ENCODE measurements at places on chromosomes 11 and 22.
A peak's percentile ranks its signal among the peaks of the same experiment; 100 is the strongest.

GRCh38 chr11:15905366-15906104 is 450.8 kb downstream of the SOX6 start:
- DNase-seq = no peak

DNA sequence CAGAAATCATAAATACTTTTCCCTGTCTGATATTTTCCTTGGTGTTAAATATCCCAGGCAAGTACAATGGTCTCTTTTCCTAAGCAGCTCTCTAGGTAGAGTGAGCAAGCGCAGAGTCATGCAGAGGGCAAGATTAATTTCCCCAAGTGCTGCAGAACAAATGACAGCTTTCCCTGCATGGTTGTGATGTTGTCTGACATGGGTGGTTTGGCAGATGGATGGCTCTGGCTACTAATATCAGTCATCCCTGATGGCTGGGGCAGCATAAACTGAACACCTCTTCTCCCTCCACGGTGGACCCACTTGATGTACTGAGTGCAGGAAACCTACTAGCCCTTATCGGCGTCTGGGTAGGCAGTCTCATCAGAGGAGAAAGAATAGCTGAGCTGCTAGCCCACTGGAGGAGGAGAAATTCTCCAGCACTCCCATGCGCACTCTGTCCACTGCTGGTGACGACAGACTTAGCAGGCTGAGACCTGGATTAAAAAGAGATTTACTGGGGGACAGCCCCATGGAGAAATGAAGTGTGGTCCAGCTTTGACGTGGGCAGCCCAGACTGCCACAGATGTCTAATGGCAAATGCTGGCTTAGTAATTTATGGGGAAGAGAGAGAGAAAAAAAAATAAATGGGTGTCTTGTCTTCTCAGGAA is 202.9 kb downstream of the DBX1 start:
- DNase-seq = no peak

DNA sequence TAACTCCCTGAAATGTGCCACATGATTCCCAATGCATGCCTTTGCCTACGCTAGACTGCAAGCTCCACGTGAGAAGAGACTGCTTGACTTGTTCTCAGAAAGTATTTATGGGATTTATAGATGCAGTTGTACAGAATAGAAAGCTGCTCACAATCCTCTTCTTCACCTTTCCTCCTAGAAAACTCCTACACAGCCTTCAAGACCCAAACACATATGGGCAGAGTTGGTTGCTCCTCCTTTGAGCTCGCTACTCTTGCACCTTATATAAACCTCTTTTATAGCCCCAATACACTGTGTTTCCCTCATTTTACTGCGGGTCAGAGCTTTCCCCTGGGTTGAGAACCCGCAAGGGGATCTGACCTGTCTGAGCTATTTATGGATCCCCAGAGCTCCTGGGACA is 16.4 kb downstream of the C1QTNF6 start:
- DNase-seq = no peak

DNA sequence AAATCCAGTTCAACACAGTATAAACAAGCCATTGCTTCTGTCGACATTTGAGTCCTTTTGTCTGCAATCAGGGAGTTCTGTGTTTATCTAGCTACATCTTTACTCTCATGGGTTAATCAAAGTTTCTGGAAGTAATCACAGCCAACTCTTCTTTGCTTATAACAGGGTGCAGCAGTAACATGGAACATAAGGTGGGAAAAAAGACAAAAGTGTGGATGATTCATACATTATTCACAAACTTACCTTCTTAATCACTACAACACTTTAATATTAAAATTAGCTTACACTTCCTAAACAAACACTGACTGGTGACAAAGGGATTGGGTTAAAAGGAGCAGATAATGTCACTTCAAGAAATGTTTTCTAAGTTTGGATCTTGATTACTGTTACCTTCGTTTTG is 44.7 kb downstream of the SNX19 start:
- DNase-seq = no peak

DNA sequence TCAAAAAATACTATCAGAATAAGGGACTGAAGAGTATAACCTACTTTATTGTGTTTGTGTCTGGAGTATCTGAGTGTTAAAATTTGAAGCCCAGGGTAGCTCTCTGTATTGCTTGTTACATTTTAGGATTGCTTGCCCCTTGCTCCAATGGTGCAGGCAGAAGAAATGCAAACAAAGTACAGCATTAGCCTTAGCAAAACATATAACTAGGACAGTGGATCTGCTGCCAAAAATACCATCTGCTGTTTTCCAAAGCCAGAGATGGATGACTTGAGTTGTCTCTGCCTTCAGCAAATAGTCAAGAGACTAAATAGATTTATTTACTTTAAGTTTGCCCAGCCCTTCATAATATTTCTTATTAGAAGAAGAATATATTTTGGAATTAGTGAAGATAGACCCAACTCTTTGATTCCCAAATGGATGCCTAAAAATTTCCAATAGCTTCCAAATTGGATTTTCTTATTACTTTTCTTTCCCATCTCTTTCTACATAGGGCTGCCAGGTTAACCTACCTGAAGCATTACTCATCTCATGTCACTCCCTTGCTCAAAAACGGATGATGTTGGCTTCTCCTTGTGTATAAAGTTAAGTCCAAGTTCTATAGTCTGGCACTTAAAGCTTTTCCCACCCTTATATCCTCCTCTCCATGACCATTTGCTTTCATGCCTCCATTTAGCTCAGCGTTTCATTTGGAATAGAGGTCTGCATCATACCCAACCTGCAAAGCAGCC is 66.3 kb downstream of the LDLRAD3 start:
- DNase-seq = no peak

GRCh38 chr22:30344447-30345200 is 12.1 kb downstream of the SF3A1 start:
- no peak for DNase-seq

DNA sequence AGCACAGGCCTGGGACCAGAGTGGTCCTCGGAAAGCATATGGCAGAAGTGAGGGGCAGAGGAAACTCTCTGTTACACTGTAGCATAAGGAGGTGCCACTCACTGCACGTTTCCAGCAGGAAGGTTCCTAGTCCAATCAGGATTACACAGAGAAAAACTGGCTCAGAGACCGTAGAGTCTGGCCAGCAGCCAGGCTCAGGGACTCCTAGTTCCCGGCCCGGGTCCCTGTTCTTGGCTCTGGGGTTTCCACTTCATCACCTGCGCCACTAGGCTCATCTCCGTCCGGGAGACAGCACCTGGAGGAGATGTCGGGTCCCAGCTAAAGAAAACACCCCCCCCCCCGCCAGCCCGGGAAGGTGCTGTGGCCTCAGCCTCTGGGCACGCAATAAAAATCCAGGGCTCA is 1.1 kb downstream of the TTLL12 start:
- DNase-seq = peak; percentile 71

DNA sequence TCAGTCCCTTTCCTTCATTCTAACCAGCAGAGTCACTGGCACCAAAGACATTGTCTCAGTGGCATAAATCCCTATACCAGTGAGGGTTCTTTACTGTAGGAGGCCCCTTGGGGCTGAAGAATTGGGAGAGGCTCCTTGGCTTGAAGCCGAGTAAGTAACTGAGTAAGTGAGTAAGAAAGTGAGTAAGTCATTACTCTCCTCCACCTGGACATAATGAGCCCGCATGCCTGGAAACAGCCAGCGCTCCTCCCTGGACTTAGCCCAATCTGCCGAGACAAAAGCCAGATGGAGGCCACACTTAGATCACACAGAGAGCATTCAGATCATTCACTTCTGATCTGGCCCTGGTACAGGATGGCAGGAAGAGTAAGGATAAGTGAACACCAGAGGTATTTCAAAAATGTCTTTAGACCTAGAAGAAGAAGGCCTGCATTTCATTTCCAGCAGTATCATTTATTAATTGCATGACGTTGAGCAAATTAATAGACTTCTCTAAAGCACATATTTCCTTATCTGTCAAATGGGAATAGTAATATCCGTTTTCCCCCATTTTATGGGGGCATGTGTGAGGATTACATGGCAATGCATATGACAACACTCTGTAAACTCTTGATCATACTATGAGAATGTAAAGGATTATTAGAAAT is 8.2 kb upstream of the MICAL3 start:
- DNase-seq = peak; percentile 90

DNA sequence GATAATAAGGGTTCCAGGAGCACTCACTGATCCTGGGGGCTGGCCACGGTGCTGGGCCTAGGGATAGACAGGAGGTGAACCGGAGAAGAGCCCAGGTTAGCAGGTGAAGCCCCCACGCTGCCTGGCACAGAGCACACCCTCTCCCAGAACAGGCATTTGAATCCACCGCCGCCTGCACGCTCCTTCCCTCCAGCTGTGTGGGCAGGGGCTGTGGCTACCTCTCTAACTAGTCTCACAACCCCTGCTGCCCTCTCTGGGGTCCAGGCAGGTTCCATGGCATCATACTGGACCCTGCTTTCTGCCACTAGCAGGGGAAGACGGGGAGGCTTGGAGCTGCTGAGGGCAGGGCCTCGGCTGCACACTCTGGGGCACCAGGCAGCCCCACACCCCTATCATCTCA is 358.0 kb downstream of the CTTN start:
- DNase-seq = no peak

GRCh38 chr11:120882175-120882574 is 141.7 kb upstream of the TBCEL start:
- no peak for DNase-seq

- DNase-seq = peak; percentile 52
These were observed 92.8 kb downstream of the ARFGAP2 start for GRCh38 chr11:47083913-47084312.

- DNase-seq = no peak
These were observed 546.8 kb downstream of the ETS1 start for GRCh38 chr11:128040603-128041002.

DNA sequence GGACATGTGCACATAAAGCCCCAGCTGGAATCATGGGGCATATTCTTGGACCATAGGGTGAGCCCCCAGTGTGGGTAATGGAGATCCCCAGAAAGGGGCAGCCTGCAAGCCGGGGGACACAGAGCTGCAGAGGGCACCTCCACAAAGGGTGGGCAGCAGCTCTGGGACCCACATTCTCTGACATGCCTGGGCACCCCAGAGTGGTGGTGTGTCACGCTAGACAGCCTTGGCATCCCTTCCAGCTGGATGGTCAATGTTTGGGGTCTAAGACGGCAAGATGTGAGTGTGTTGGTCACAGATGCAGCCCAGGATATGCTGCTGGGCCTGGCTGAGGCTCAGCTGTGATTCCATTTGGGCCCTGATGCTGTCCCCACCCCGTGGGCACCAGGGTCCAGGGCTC is 9.7 kb downstream of the ADORA2A start:
- no peak for DNase-seq

- DNase-seq = no peak
These were observed 25.1 kb downstream of the TOM1 start for GRCh38 chr22:35324762-35325161.

GRCh38 chr11:26909515-26909914 is 84.4 kb upstream of the FIBIN start:
- no peak for DNase-seq

GRCh38 chr11:74311352-74311926 is at the start of gene P4HA3:
P4HA3 (minus strand) TSS chr11:74311640; CDS start chr11:74311611, 29 bp downstream.
- no peak for DNase-seq

DNA sequence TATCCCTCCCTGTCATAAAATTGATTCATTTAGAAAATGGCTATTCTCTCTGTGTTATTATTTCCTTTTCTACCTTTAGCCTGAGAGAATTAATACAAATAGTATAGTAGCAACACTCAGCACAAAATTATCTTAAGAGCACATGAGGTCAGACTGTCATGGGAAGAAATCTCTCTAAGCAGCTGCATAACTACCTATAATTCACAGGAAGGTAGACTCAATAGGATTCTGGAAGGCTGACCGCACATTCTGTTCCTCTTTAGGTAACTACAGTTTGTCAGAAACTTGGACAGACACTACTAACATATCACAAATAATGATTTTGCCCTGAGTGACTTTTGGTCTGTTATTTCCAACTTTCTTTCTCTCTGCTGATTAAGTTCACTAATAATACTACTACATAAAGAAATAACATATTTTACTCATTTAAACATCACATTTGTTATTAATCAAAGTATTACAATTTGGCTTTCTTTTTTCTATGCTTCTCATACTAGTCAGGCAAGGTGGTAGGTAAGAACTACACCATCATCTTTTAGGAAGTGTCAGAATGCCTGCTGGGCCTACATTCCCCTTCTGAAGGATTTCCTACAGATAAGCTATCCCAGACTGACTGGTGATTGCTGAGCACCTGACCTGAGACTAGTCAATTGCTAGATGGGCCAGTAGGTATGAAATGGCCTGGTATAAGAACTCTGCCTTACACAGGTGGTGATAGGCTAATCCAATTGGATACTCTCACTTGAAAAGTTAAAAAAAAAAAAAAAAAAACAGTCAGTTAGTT is 325.1 kb downstream of the DLG2 start:
- no peak for DNase-seq

GRCh38 chr11:13384908-13385640 is 77.9 kb downstream of the BTBD10 start:
- peak; percentile 66 for DNase-seq

- peak; percentile 75 for DNase-seq
These were observed 14.6 kb downstream of the DKK3 start for GRCh38 chr11:11993839-11994238.

DNA sequence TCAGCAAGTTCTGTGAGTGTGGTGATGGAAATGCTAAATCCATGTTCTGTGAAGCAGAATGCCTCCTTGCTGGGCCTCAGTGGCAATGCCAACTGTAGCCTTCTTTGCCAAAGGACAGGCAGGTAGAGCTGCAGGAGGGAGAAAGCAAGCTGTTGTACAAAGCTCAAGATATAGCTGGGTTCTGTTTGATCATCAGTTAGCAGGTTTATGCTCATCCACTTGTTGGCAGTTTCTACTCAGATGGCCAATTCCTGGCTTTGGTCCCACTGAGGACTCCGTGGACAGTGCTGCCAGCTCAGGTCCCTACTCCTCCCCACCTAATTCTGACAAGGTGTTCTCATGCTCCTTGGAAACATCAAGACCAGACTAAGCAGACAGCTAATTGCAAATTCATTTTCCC is 65.1 kb downstream of the PRSS23 start:
- no peak for DNase-seq

- DNase-seq = no peak
These were observed 451.3 kb upstream of the B3GAT1 start for GRCh38 chr11:134863294-134863693.

GRCh38 chr11:61058583-61059259 is 43.6 kb upstream of the CD5 start:
- no peak for DNase-seq

- DNase-seq = no peak
These were observed 590.5 kb downstream of the ETS1 start for GRCh38 chr11:127996825-127997224.

DNA sequence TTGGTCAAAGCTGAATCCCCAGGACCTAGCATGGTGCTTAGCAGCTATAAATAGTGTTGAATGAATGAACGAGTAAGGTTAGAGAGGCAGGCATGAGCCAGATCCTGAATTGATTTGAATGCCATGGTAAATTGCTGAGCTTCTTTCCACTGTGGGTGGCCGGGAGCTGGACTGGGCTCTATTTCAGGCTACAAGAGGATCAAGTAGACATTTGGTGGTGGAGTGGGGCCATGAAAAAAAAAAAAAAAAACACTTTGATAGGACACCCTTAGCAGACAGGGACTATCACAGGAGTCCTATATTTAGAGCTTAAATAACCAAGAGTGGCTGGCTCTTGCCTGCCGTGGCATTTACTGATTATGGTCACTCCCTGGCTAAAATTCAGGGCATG is 77.6 kb downstream of the MIAT start:
- DNase-seq = no peak

Measured in RKO (cell line).